ENCODE measurements at places on chromosomes 5 and 9.

GRCh38 chr9:74958587-74958986 lies 5.9 kb upstream of the C9orf40 start:
- DNase-seq, result no peak

DNA sequence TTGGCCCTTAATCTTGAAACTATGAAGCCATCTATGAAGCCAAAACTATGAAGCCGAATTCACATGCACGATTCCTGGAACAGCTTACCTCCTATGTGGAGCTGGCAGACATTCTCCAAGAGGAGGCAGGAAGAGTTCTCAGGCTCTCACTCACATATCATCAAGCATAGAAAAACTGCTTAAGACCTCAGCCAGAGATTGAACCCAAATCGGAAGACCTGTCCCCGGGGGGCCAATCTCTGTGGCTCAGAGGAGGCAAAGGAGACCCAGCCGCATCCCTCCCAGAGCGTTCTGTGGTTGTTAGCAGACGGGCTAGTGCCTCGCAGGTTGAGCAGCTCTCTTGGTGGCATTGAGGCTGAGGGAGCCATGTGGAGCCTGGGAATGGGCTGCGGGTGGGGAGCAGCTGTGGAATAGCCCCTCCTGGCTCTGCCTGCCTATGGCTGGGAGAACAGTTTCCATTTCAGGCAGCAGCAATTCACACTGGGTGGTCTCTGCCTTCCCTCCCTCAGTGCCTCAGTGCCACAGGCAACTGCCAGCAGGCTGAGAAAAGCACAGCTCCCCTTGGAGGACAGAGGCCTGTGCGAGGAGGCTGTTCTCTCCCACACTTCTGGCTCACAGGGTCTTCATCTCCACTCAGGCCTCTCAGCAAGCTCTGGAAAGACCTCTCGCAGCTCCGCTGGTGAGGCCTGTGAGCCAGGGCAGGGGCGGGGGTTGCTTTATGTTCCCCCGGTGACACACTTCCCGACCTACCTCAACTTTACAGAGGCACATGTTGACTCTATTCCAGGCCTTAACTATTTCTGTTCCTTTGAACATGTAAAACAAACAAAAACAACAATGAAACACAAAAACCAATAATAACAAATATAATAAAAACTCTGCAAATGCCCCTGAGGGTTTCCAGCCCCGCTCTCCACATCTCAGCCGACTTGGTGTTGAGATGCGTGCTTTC lies 17.4 kb upstream of the TMEM174 start:
- DNase-seq, result no peak

GRCh38 chr5:151002681-151003502 lies 17.5 kb upstream of the GPX3 start:
- no peak for DNase-seq

DNA sequence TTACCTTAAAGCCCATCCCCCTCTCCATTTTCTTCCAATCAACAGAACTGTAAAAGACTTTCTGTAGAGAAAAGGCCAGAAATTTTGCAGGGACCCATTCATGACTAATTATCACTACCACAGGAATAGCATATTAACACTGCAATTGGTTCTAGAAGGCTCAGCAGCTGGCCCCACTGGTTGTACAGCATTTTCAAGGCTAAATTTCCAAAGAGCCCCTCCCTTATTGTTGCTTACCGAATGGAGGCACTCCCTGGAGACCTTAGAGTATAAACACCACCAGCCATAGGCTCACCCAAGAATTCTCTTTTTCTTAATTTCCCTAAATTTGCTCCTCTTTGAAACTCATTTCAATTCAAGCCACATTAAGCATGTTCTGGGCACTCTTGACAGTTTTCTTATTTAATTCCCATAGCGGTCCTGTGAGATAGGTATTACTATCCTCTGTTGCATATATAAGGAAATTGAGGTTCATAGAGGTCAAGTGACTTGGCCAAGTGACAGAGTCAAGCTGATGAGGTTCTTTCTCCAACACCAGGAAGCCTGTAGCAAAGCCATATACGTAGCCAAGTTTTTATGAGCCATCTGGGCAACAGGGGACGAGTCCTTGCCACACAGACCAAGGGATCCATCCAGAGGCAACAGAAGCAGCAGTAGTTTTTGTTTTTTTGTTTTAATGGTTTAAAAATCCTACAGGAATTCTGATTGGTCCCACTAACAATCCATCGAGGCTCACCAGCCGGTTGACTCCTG lies 83.9 kb upstream of the NR5A1 start:
- no peak for DNase-seq

GRCh38 chr9:96064826-96065481 lies 189.5 kb downstream of the ERCC6L2 start:
- no peak for DNase-seq

DNA sequence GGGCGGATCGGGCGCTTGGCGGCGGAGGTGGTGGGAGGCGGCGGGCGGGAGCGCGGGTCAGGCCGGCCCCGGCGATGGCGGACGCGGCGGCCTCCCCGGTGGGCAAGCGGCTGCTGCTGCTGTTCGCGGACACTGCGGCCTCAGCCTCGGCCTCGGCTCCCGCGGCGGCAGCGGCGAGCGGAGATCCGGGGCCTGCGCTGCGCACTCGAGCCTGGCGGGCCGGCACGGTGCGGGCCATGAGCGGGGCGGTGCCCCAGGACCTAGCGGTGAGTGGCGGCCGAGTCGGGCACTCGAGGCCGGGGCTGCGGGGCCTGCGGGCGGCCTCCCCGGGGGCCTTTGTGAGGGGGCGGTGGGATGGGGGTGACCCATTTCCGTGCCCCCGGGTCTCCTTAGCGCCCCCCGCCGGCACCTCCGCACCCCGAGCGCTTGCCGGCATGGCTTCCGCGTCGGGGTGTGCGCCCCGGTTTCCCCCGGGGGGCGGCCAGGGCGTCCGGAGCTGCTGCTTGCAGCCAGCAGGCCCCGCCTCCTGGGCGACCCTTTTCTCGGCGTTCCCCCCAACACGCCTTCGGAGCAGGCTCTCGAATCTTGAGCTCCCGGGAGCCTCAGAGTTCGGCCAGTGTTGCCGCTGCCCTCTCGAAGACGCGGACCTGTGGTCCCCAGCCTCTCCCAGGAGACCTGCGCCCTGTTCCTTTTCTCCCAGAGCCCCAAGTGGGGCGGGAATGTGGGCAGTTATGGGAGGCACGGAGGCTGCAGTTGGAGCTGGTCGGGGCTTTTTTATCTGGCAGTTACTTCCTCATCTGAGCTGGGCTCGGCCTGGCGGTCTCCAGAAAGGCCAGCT lies 456 bp downstream of the KDM3B start:
- DNase-seq, result peak; percentile 42

Measured in NCI-H460 (cell line).